ENCODE measurements at places on chromosomes 11 and 22. TPM values are rescaled to one million over a fixed set of nuclear protein-coding genes. Genes with fewer than 3 reads are reported as not detected.
A peak's percentile ranks its signal among the peaks of the same experiment; 100 is the strongest.

GRCh38 chr11:57146301-57146700 lies 35.5 kb upstream of the LRRC55 start:
- no peaks in the 10 kb centered on the region for H3K36me3 ChIP-seq
- no peaks in the 10 kb centered on the region for H3K27me3 ChIP-seq
- H3K4me1 ChIP-seq: no peaks in the 10 kb centered on the region
- no peak overlapping the region for H3K4me3 ChIP-seq

DNA sequence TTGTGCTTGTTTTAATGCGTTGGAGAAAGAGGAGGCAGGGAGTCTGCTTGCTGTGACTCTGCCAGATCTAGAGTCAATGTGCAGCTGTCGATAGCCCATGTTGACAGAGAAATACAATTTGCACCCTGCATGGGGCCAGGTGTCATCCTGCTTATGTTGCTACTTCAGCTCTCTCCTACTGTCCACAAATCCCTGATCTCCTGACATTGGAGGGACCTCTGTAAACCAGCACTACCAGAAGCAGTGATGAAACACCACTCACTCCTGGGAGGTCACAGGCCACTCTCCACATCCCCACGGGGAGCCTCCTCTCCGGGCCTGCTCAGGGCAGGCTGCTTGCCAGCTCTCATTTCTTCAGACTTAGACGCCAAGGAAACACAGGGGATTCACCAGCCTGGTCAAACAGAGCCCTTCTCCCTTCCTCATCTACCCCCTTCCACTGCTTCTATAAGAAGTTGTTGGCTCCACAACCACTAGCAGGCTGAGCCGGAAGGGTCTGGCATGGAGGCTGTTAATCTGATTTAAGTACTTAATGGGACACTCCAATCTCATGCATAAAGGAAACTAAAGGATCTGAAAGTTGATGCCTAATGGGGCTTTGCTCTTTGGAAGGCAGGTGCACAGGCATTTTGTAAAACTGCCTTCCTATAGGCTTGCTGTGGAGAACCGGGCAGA lies 29.9 kb upstream of the CSNK2A3 start:
- no peaks in the 10 kb centered on the region for H3K4me1 ChIP-seq
- H3K27ac ChIP-seq: no peak overlapping the region
- H3K36me3 ChIP-seq: no peaks in the 10 kb centered on the region
- no peak for DNase-seq

DNA sequence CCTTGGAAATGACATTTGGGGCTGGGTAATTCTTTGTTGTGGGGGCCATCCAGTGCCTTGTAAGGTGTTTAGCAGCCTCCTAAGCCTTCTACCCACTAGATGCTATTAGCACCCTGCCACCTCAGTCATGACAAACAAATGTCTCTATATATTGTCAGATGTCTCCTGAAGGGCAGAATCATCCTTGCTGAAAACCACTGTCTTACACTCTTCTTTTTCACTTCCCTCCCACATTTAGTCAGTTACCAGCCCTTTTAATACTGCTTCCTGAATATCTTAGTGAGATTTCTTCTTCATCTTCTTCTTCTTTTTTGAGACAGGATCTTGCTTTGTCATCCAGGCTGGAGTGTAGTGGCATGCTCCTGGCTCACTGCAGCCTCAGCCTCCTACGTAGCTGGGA lies 33.1 kb downstream of the TNRC6B start:
- H3K36me3 ChIP-seq: no peaks in the 10 kb centered on the region
- DNase-seq: no peak
- H3K27ac ChIP-seq: no peak overlapping the region
- no peaks in the 10 kb centered on the region for H3K27me3 ChIP-seq
- no peak overlapping the region for H3K4me3 ChIP-seq
- peaks cover 75% of the 10 kb centered on the region for H3K4me1 ChIP-seq

GRCh38 chr11:66159324-66159984 lies 89.4 kb downstream of the PACS1 start:
- H3K4me3 ChIP-seq: no peak overlapping the region
- no peaks in the 10 kb centered on the region for H3K27me3 ChIP-seq
- H3K36me3 ChIP-seq: no peaks in the 10 kb centered on the region
- no peaks in the 10 kb centered on the region for H3K4me1 ChIP-seq
- no peak overlapping the region for H3K27ac ChIP-seq

GRCh38 chr11:126443120-126443519 lies 87.6 kb downstream of the ST3GAL4 start:
- H3K4me1 ChIP-seq: no peaks in the 10 kb centered on the region
- DNase-seq: no peak
- H3K27ac ChIP-seq: no peak overlapping the region
- H3K4me3 ChIP-seq: no peak overlapping the region

DNA sequence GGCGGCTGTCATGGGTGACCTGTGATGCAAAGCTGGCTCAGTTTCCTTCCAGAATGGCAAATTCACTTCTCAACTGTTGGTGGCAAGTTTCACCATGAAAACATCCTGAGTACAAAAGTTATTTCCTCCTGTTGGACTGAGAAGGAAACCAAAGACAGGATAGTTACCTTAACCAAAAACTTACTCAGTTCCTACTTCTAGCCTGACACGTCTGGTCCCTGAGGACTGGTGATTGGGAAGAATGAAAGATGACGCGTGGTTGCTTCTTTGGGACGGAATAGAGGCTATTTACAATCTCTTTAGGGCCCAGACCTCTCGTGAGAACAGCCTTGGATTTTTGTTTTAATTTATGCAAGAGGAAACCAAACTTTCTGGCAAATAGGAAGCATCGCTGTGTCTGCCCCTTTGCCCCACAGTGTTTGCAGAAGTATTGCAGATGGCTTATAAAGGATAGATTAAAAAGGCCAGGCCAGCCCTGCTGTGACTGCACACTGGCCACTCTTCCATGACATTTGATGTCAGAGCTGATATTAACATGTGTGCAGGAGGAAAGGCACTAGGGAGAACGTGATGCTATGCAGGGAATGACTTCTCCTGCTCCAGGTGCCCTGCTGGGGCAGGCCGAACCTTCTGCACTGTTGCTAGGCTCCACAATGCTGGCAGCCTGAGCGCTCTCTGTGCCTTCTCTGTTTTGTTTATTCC lies 7.6 kb downstream of the VPS26B start:
- no peaks in the 10 kb centered on the region for H3K27me3 ChIP-seq
- no peak overlapping the region for H3K27ac ChIP-seq
- no peak overlapping the region for H3K4me3 ChIP-seq
- no peak for DNase-seq
- H3K4me1 ChIP-seq: peaks cover 7% of the 10 kb centered on the region
- H3K36me3 ChIP-seq: no peaks in the 10 kb centered on the region

DNA sequence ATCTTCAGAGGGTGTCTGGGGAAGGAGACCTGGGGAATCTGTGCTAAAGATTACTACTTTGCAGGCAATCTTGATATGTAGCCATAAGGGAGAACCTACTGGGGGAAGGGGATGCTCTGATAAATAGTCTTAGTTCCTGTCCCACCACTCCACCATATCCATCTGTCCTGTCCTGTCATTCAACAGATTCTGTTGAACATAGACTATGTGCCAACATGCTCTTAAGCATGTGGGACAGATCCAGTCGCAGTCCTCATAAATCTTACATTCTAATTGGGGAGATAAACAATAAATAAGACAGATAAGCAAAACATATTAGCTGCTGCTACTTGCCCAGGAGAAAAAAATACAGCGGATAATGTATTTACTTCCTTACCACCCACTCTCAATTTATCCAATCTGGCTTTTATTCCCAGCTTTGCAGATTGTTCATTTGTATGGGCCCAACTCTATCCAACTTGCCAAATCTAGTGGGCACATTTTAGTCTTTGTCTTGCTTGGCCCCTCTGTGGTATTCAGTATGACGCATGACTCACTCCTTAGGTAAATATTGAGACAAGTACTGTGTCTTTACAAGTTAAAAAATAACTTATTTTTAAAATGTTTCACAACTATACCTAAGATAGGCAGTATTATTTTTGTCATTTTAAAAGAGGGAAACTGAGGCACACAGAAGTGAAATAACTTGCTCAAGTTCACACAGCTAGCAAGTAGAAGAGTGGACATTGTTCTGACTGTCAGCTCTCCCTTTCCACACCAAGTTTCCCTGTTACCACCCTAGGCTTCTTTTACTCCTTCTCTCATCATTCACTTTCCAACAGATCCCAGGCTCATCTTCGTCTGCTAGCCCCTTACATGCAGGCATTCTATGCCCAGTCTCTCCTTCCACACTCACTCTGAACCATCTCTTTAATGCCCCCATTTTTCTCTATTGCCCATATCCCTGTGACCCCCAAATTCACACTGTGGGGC lies 133.6 kb upstream of the SESN3 start:
- no peaks in the 10 kb centered on the region for H3K4me1 ChIP-seq
- no peaks in the 10 kb centered on the region for H3K27me3 ChIP-seq
- no peak overlapping the region for H3K4me3 ChIP-seq
- no peak for DNase-seq
- H3K36me3 ChIP-seq: no peaks in the 10 kb centered on the region

DNA sequence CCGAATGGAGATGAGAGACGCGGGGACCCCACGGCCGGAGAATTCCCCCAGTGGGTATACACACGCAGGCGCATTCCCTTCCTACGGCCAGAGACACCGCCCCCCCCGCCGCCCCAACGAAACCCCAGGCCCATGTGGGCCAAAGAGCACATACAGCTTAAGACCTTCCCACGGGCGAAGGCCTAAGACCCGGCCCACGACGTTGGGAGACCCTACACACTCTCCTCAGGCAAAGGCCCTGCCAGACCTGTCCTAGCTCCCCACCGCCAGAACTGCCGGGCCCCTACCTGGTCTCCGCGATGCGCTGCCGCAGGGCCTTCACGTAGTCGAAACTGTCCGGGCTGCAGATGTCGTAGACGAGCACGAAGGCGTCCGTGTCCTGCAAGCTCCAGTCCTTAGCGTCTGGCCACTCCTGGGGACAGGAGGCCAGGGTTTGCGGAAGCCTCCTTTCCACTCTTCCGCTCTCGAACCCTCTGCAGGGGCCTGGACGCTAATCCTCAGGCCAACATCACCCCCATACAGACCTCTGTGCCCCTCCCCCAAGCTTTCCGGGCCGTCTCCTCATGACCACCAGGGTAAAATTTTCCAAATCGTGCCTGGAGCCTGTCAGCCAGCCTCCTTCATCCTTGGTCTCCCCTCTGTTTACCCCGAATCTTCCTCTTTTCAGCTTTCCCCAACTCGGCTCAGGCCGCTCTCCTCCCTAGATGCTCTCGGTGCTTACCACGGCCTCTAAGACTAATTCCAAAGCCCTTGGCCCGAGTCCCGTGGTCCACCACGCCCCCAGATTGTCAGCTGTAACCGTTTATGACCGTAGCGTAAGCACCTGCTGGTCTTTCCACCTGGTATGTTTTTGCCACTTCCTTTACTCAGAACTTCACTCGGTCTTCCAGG lies 1.7 kb downstream of the RASL10A start:
- no peak for DNase-seq
- no peak overlapping the region for H3K27ac ChIP-seq
- peaks cover 65% of the 10 kb centered on the region for H3K4me1 ChIP-seq
- H3K27me3 ChIP-seq: peaks cover 5% of the 10 kb centered on the region

GRCh38 chr11:77322506-77322905 lies 21.0 kb upstream of the GDPD4 start:
- no peak overlapping the region for H3K4me3 ChIP-seq
- DNase-seq: no peak
- H3K4me1 ChIP-seq: no peaks in the 10 kb centered on the region

DNA sequence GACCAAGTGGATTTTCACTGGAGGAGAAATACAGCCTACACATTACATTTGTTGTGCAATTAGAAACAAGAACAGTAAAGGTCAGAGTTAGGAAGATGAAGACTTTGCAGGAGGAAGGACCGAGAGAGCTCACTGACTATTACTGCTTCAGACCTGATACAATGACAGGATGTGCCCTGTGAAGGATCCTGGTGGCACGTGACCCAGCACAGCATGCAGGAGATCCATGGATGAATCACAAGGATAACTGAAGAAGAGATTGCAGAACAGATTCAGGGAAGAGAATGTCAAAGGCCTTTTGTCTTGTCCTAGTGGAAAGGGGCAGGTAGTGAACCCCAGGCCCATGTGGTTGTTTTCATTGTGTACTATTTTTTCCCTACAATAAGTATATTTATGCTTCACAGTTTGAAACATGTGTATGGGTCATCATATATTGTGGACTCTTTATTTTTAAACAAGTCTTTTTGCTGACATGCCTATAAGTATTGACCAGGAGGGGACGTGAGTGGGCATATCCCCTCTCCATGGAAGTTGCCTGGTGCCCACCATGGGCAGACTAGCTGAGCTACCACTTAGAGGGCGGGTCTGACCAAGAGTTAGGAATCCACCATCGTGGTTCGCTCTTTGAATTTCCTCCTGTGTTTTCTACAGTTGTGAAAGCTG lies 44.3 kb downstream of the RASSF10 start:
- H3K36me3 ChIP-seq: no peaks in the 10 kb centered on the region
- H3K27ac ChIP-seq: peak overlapping the region; percentile 68
- H3K4me1 ChIP-seq: peaks cover 22% of the 10 kb centered on the region
- no peak overlapping the region for H3K4me3 ChIP-seq
- no peak for DNase-seq

- no peaks in the 10 kb centered on the region for H3K36me3 ChIP-seq
- H3K4me3 ChIP-seq: peak overlapping the region; percentile 63
- no peak overlapping the region for H3K27ac ChIP-seq
- DNase-seq: no peak
These were observed 9.7 kb upstream of the NEFH start for GRCh38 chr22:29470159-29470855.

- H3K4me1 ChIP-seq: no peaks in the 10 kb centered on the region
- H3K27me3 ChIP-seq: no peaks in the 10 kb centered on the region
- no peak overlapping the region for H3K4me3 ChIP-seq
- no peak overlapping the region for H3K27ac ChIP-seq
- no peak for DNase-seq
- peaks cover 36% of the 10 kb centered on the region for H3K36me3 ChIP-seq
These were observed 20.2 kb upstream of the DRICH1 start for GRCh38 chr22:23652286-23652685.

GRCh38 chr11:73308003-73308960 lies at the start of gene ARHGEF17:
TSS of gene ARHGEF17 (plus strand) at chr11:73308276. CDS start at chr11:73308639, 363 bp downstream.
- H3K4me1 ChIP-seq: peaks cover 4% of the 10 kb centered on the region
- H3K36me3 ChIP-seq: no peaks in the 10 kb centered on the region
- peak within 1 kb of the TSS; percentile 90 for H3K27ac ChIP-seq
- H3K27me3 ChIP-seq: no peaks in the 10 kb centered on the region

DNA sequence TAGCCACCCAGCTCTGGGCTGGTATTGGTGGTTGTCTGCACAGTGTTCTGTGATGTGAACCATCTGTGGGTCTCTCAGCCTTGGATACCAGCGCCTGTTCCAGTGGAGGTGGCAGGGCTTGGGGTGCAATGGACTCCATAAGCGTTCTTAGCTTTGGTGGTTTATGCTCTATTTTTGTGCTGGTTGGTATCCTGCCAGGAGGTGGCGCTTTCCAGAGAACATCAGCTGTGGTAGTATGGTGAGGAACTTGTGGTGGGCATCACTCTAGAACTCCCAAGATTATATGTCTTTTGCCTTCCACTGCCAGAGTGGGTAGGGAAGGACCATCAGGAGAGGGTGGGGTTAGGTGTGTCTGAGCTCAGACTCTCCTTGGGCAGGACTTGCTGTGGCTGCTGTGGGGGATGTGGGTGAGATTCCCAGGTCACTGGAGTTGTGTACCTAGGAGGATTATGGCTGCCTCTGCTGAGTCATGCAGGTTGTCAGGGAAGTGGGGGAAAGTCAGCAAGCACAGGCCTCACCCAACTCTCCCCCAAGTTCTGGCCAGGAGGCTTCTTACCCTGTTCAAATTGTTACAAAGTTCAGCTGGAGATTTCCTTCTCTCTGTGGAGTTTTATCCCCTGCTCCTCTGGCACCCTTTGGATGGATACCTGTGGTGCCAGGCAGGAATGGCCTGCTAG lies 47.2 kb downstream of the MRGPRX2 start:
- H3K36me3 ChIP-seq: no peaks in the 10 kb centered on the region
- H3K4me3 ChIP-seq: no peak overlapping the region
- H3K27me3 ChIP-seq: no peaks in the 10 kb centered on the region
- no peak overlapping the region for H3K27ac ChIP-seq
- no peak for DNase-seq

The VSIG10L2 gene
- 0.27 TPM for total RNA-seq

The KRTAP5-7 gene
- total RNA-seq: not detected

The TTC17 gene
- 37.5 TPM for total RNA-seq

Data from esophagus squamous epithelium (tissue), 5 donors.